ENCODE measurements at places on chromosomes 4 and X. TPM values are rescaled to one million over a fixed set of nuclear protein-coding genes. Genes with fewer than 3 reads are reported as not detected.

- DNase-seq = no peak
- H3K4me1 ChIP-seq = no peaks in the 10 kb centered on the region
- no peak overlapping the region for H3K27ac ChIP-seq
- no peaks in the 10 kb centered on the region for H3K27me3 ChIP-seq
- H3K36me3 ChIP-seq = no peaks in the 10 kb centered on the region
- no peak overlapping the region for H3K4me3 ChIP-seq
Measured at GRCh38 chr4:154911097-154911496, 130.0 kb downstream of the RBM46 start.

GRCh38 chr4:10036807-10037342, 15.6 kb upstream of the SLC2A9 start:
- no peak overlapping the region for H3K27ac ChIP-seq
- DNase-seq = no peak
- peaks cover 8% of the 10 kb centered on the region for H3K27me3 ChIP-seq
- peaks cover 9% of the 10 kb centered on the region for H3K4me1 ChIP-seq
- H3K4me3 ChIP-seq = no peak overlapping the region

DNA sequence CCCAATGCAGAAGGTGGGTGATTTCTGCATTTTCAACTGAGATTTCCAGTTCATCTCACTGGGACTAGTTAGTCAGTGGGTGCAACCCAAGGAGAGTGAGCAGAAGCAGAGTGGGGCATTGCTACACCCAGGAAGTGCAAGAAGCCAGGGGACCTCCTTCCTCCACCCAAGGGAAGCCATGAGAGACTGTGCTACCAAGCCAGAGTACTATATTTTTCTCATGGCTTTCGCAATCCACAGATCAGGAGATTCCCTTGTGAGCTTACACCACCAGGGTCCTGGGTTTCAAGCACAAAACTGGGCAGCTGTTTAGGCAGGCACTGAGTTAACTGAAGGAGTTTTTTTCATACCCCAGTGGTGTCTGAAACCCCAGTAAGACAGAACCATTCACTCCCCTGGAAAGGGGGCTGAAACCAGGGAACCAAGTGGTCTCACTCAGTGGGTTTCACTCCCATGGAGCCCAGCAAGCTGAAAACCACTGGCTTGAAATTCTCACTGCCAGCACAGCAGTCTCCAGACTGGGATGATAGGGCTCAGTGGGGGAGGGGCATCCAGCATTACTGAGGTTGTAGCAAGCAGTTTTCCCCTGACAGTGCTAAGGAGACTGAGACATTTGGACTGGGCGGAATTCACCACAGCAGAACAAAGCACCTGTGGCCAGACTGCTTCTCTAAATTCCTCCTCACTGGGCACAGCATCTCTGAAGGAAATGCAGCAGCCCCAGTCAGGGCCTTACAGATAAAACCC, 903.4 kb downstream of the TECRL start:
- no peaks in the 10 kb centered on the region for H3K27me3 ChIP-seq
- H3K27ac ChIP-seq = no peak overlapping the region
- no peaks in the 10 kb centered on the region for H3K4me1 ChIP-seq
- no peaks in the 10 kb centered on the region for H3K36me3 ChIP-seq
- H3K4me3 ChIP-seq = no peak overlapping the region

- H3K4me3 ChIP-seq = no peak overlapping the region
- no peaks in the 10 kb centered on the region for H3K36me3 ChIP-seq
- no peaks in the 10 kb centered on the region for H3K27me3 ChIP-seq
- H3K27ac ChIP-seq = no peak overlapping the region
- no peak for DNase-seq
Measured at GRCh38 chr4:85445050-85445639, 29.8 kb upstream of the ARHGAP24 start.

DNA sequence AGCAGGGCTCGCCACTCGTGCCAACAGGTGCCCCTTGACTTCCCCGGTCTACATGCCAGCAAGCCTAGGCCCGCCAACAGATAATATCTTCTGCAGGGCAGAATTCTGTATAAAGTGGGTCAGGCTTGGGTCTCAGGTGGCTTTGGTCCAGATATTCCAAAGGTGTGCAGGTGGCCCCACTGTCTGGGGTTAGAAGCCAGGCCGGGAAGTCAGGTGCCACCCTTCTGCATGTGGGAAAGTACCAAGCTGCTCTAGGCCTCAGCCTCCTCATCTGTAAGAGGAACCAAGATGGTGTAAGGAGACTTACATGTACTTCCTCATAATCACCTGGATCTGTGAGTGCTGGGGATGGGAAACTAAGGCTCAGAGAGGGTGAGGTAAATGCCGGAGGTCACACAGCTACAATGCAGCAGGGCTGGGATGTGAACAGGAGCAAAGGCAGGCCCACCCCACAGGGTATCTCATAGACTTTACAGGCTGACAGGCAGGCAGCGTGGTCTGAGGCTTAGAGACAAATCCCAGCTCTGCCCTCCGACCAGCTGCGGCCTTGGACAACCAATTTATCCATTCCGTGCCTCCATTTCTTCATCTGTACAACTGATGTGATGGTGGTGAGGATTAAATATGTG, 35.9 kb downstream of the WDR1 start:
- H3K4me3 ChIP-seq = no peak overlapping the region
- peaks cover 66% of the 10 kb centered on the region for H3K36me3 ChIP-seq
- no peaks in the 10 kb centered on the region for H3K4me1 ChIP-seq
- no peaks in the 10 kb centered on the region for H3K27me3 ChIP-seq
- H3K27ac ChIP-seq = peak overlapping the region; percentile 13
- DNase-seq = peak; percentile 3

DNA sequence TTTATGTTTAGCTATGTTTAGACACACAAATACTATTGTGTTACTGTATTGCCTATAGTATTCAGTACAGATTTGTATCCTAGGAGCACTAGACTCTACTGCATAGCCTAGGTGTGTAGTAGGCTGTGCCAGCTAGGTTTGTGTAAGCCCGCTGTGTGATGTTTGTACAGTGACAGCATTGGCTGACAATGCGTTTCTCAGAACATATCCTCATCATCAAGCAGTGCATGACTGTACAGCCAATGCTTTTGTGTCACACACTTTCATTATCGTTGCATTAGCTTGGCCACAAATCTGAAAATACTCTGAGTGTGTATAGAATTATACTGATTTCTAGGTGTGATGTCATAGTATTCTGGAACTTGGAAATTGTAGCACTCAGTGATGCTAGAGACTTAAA, 63.4 kb downstream of the CLDN34 start:
- no peaks in the 10 kb centered on the region for H3K36me3 ChIP-seq
- DNase-seq = no peak
- H3K27ac ChIP-seq = no peak overlapping the region
- no peaks in the 10 kb centered on the region for H3K27me3 ChIP-seq
- no peak overlapping the region for H3K4me3 ChIP-seq
- peaks cover 11% of the 10 kb centered on the region for H3K4me1 ChIP-seq

IQCM gene
- not detected for total RNA-seq

All from activated CD4-positive, alpha-beta memory T cell treated with anti-CD3 and anti-CD28 coated beads for 36 hours (primary cell).